ENCODE measurements at places on chromosomes 11 and 22.

- DNase-seq, result no peak
Observed at GRCh38 chr22:37996079-37996478, 11.7 kb upstream of the SOX10 start.

DNA sequence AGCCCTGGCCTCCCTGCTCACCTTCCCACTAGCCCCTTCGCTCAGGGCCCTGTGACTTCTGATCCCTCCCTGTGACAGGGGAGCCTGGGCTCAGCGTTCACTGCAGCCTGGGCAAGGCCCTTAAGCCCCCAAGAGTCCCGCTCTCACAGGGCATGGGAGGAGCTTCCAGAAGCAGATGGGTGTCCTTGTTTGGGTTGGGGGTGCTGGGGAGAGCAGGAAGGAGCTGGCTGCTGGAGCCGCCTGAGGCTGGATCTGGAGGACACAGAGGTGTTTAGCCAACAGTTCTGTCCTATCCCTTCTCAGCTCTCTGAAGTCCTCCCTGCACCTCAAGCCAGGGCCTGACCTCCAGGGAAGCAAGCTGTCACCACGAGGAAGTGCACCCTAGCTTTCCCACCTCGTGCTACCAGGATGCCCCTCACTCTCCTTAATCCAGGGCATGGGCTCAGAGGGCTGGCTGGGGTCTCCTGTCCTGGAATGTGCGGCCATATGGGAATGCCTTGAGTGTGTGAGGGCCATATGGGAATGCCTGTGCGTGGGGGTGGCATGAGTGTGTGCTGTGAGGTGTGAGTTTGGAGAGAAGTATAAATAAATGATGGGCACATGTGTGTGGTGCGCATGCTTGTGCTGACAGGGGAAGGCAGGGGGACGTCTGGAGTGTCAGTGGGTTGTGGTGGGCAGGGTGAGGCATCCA lies 25.0 kb upstream of the TUB start:
- DNase-seq, result no peak

DNA sequence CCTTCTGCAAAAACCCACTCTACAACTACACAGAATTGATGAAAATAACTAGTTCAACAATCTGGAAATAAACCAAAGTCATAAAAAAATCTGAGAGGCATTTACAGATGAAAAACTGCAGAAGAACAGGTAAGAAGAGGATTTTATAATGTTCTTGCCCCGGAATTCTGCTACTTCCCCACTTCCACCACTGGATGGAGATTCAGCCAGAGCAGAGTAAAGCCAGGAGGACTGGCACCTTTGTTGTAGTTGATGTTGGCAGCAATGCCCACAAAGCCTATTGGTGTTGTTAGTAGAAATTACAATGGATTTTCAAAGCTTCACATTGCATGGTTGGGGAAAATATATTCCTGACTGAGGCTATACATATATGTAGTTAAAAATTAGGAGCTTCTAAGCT lies 640.2 kb downstream of the LRRC4C start:
- no peak for DNase-seq

DNA sequence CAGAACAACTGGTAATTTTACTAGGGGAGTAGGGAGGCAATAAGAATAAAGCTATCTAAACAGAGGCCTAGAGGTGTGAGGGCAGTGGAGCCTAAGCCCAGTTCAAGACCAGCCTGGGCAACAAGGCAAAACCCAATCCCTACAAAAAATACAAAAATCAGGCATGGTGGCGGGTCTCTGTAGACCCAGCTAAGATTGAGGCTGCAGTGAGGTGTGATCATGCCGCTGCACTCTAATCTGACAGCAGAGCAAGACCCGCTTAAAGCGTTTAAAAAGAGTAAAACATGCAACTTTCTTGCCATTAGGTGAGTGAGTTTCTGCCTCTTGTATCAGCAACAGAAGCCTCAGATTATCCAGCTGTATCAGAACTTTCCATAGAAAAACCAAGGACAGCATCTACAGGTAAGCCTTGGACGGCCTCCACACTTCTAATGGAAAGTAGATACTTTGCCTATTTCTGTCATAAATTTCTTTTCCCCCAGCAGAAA lies 12.1 kb downstream of the TAF1D start:
- no peak for DNase-seq

GRCh38 chr11:8247312-8247711 lies 16.4 kb downstream of the LMO1 start:
- DNase-seq, result no peak

- DNase-seq, result no peak
Observed at GRCh38 chr11:65563601-65564000, 5.4 kb upstream of the LTBP3 start.

- no peak for DNase-seq
Observed at GRCh38 chr22:46829941-46830715, 67.7 kb downstream of the TBC1D22A start.

DNA sequence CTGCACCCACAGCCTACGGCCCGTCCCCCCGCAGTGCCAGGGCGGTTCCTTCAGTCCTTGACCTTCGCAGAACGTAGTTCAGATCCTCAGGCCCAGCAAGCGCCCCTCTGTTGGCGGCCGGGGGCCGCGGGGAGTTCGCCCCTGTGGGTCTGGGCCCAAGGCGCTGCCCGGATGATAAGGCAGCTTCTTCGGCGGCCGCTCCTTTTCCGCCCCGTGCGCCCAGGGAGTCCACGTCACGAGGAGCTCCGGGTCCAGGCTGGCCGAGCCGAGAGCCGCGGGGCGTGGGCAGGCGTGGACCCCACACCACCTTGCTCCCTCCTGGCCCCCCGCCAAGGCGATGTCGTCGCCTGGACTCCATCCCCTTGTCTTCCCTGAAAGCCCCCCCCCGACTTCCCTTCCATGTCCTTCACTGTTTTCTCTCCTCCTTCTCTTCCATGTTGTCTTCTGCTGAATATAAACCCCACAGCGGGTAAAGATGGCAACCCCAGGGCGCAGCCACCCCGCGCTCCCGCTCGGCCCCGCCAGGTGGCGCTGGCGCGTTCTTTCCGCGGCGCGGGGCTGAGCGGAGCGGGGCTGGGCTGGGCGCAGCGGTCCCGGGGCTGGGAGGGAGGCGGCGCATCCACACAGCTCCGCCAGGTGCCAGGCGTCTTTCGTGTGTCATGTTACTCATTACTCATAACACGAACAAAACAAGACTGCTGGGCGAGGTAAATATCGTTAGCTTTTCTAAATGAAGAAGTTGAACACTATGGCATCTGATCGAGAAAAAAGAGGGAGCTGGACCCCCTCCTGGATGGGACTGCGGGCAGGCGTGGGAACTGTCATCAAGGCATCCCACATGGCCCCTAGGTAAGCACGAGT lies 321.0 kb downstream of the NTM start:
- no peak for DNase-seq
